ENCODE measurements at places on chromosomes 16 and 17.

GRCh38 chr16:27237219-27238015 lies 31.2 kb downstream of the NSMCE1 start:
- peak; percentile 70 for DNase-seq

DNA sequence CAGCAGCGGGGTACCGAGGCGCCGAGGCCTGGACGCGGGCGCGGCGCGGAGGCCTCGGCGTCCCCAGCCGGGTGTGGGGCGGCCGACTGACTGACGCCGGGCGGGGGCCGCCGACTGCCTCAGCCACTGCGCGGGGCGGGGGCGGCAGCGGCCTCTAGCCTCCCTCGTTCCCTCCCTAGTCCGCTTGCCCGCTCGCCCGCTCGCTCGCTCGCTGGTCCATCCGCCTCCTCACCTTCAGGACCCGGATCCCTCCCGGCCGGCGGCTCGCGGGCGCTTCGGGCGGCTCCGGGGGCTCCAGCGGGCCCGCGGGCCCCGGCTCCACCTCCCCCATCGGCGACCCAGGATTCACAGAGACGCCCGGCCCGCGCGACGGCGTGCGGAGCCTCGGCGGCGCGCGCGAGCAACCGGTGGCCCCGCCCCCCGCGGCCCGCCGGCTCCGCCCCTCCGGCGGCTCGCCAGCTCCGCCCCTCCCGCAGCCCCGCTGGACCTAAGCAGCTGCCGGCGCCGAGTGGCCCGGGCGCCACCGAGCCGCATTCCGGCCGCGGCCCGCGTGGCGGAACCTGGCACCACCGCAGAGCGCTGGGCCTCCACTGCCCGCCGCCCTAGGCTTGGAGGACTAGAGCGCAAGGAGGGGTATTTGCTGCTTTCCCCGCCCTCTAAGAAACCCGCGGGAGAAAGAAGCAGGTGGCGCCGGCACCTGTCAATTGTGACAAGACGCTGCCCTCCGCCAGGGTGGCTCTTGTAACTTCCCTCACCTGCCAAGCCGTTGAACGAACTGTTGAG lies 773 bp downstream of the PHLPP2 start:
- DNase-seq, result peak; percentile 83

DNA sequence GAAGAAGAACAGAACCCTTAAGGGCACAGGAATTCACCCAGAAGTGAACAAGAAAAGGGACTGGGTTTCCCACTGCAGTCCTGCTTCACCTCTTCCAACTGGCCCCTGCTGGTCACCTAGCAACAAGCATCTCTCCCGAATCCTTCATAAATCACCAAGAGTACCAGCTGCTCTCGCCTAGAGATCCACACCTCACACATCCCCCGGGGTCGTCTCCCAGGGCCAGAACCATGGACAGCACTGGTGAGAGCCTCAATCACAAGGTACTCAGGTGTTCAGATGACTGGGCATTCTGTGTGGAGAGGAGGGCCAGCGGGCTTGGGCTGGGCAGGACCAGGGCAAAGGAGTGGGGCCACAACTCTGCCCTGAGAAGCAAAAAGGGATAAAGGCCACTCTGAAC lies 65.9 kb downstream of the CCT6B start:
- no peak for DNase-seq

- no peak for DNase-seq
Observed at GRCh38 chr16:84262939-84263338, 23.1 kb upstream of the KCNG4 start.

DNA sequence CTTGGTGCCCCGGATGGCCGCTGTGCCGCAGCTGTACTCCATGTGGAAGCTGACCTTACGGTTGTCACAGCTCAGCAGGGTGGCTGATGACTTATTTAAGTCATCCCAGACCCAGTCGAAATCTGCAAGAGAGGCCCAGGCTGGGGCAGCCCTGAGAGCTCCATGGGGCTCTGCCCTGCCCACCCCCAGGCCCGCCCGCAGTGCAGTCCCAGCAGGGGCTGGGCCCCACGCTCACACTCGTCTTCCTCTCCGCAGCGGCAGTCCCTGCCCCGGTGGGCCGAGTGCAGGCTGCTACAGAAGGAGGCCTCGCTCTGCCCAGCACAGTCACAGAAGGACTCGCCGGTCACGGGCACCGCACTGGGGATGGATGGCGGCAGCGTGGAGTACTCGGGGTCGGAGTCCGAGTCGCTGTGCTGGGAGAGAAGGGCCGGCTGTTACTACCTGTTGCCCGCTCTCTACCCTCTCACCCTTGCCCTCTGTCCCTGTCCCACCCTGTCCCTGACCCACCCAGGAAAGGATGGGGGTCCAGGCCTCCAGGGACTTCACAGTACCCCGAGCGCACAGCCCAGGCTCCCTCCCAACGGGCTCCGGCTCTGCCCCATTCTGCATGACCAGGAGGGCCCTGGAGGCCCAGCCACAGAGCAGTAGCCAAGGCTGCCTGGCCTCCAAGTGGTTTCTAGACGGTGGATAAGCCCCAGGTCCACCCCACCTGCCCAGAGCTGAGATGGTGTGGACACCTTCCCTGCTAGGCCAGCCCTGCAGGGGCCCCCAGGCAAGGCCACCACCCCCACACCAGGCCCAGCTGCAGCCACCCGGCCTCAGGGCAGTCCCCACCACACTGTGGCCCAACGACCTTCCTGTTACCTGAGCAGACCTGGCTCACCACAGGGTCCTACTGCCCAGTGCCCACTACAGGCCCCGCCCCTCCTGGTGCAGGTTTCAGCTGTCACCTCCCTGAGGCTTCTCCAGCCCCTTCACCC lies 3.9 kb downstream of the SPSB3 start:
- DNase-seq, result no peak

GRCh38 chr16:66713076-66713475 lies 16.5 kb upstream of the CMTM4 start:
- no peak for DNase-seq

DNA sequence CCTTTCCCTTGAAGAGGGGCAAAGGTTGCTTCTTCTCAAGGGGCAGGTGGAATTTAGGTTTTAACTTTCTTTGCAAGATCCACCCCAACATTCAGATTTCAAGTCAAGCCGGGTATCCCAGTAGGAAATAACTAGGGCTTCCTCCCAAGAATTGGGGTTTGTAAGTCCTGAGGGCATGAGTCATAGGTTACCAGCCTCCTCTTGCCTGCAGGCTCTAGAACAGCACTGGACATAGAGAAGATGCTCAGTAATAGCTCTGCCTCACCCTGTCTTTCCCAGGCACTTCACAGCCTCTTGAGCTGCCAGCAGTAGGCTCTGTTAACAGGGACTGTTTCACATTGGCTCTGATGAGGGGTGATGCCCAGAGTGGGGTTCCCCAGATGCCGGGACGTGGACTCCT lies 35.8 kb upstream of the ZFP90 start:
- DNase-seq, result no peak

DNA sequence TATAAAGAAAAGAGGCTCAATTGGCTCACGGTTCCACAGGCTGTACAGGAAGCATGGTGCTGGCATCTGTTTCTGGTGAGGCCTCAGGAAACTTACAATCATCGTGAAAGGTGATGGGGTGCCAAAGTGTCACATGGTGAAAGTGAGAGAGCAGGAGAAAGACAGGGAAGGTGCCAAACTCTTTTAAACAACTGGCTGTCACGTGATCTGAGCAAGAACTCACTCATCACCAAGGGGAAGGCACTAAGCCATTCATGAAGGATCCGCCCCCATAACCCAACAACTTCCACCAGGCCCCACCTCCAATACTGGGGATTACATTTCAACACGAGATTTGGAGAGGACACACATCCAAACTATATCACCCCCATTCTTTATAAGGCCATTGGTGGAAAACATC lies 28.4 kb upstream of the HS3ST2 start:
- DNase-seq, result no peak

- no peak for DNase-seq
Observed at GRCh38 chr17:66670206-66670605, 164.7 kb upstream of the CACNG5 start.

DNA sequence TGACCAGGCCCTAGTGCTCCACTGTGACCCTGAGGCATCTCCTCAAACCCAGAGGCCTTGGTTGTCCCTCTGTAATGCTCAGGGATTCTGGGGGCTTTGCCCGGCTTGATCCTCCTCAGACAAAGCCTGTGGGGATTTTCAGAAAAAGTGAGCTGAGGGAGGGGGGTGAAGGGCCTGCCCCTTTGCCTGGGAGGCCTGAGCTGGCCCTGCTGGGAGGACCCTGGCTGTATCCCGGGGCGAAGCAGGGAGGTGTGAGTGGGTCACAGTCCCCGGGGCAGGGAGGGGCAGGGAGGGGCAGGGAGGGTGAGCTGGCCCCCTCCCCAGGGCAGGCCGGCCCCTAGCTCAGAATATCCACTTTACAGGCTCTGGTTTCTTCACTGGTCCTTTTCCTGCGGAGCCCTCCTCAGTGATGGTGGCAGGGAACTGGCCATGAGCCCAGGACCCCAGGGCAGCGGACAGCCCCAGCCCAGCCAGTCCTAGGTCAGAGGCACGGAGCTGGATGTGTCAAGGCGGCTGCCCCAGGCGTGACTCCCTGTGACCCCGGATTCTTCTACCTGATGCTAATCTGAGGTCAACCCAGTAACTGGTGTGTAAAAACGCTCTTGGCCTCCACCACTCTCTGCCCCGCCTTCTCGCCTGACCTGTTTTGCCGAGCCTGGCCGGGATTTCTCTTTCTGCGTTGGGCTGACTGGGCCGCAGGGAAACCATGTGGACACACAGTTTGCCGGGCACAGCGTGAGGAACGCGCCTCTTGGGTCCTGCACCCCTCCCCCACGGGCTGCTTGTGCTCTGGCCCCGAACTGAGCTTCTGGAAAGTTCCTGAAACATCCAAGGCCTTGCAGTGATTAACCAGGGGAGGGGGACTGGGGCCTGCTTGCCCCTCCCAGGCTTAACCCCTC lies 5.8 kb upstream of the FASN start:
- no peak for DNase-seq

- DNase-seq, result no peak
Observed at GRCh38 chr17:9824094-9824493, 1.6 kb upstream of the GLP2R start.

GRCh38 chr16:87056083-87056482 lies 261.1 kb downstream of the C16orf95 start:
- no peak for DNase-seq

DNA sequence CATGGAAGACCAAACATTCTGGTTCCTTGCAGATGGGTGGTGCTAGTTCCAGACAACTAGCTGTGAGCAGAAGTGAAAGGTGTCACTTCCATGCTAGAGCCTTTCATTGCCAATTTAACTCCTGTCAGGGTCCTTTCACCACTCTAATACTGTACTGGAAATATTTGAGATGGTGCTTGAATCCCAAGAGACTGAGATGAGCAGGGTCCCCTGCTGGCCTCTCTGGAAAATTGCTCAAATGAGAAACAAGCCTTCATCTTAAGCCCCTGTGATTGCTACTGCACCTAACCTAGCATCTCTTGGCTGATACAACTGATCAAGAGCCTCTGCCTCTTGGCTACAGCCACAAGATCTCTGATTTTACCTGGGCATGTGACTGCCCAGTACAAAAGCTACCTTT lies 7.4 kb upstream of the VAC14 start:
- no peak for DNase-seq

- DNase-seq, result no peak
Observed at GRCh38 chr16:51607201-51607651, 456.2 kb upstream of the SALL1 start.

DNA sequence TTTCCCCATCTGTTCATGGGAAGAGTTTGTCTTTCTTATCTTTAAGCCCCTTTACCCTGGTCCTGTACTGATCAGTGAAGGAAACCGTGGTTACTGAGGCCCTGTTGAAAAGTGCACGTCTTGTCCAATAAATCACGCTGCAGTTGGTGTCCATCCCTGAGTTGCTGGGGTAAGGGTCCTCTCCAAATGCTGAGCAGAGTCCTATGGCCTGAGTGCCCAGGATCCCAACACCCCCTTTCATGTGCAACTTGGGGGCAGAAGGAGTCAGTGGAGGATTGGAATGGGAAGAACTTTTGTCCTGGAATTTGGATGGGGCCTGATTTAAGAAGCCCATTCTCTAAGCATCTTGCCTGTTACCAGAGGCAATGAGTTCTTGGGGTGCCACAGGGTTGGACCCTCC lies 7.0 kb upstream of the TBX2 start:
- no peak for DNase-seq

DNA sequence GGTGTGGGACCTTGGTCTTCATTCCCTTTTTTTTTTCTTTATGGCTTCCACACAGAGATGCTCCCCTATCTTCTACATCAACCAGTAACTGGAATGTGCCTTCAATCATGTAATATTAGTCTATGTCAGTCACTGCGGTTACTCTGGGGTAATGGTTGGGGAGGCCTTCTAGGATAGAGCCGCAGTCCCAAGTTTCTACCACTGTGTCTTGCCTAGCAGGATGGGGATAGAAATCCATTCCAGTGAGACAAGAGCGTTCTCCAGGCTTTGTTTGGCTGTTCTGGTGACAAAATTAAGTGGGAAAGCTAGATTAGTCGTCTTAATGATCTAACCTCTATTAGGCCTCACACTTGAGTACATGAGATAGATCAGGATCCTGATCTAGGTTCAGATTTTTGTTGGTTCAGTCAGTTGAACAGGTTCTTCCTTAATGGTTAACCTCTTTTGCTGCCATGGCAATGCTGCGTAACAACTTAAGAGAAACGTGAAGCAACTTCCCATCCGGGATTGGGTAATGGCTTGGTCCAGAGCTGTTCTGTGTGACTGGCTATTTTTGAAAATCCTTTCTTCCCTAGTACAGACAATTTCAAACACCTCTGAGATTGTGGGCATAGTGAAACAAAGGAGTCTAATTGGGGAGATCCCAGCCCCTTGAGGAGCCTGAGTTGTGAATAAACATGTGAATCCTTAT lies 8.7 kb downstream of the MSL1 start:
- no peak for DNase-seq

DNA sequence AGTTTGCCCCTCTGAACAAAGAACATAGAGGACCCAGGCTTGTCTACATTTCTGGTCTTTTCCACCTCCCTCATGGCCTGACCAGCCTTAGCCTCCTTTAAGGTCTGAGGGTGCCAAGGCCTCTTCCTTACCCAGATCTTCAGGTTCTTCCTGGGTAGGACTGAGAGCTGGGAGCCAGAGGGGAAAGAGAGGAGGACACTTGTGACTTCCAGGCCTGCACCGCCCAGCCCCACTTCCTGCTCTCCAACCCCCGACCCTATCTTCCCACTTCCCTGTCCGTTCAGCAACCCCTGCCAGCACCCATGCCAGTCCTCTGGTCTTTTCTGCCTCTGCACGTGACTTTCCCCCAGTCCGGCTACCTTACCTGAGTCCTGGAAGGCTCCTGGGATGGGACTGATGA lies 534 bp downstream of the PRSS36 start:
- DNase-seq, result no peak

GRCh38 chr17:61416540-61417363 lies 17.1 kb downstream of the TBX2 start:
- peak; percentile 65 for DNase-seq

- DNase-seq, result no peak
Observed at GRCh38 chr16:5428932-5429331, 331.3 kb upstream of the EEF2KMT start.

GRCh38 chr16:2592786-2593185 lies 55.0 kb downstream of the PDPK1 start:
- DNase-seq, result no peak

GRCh38 chr16:18045356-18045755 lies 291.2 kb downstream of the NPIPA8 start:
- no peak for DNase-seq

- no peak for DNase-seq
Observed at GRCh38 chr17:72498364-72499210, 377.8 kb downstream of the SOX9 start.

- DNase-seq, result no peak
Observed at GRCh38 chr17:37164057-37164456, 211.7 kb upstream of the C17orf78 start.
